ENCODE measurements at places on chromosomes 5 and 9.

DNA sequence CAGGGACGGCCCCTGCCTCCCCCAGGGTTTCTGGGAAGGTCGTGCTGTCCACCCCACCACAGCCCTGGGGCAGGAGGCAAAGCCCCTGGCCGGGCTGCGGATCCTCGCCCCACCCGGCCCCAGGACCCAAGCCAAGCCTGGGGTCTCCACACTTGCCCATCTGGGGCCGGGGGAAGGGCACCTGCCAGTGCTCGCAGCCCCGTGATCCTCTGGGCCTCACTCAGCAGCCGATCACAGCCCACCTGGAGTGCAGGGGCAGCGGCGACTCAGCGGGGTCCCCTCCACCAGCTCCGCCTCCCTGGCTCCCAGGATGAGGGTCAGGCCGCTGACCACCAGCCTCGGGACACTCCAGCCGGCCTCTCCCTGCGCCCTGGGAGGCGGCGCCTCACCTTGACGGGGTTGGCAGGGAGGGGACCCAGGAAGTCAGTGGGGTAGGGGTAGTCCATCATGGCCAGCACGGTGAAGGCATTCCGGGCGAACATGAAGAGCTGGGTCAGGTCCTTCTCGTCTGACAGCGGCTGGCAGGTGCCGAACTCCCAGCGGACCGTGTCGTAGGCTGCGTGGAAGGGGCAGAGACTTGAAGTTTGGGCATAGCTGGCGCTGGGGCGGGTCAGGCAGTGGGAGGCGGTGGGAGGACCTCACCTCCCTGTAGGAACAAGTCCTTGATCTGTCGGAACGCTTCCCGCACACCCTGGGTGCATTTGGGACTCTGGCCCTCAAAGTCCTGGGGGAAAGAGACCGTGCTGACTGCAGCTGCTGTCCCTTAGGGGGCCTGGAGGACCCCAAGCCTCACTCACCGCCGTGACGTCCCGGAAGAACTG lies 1.8 kb downstream of the DPP7 start:
- DNase-seq, result no peak

DNA sequence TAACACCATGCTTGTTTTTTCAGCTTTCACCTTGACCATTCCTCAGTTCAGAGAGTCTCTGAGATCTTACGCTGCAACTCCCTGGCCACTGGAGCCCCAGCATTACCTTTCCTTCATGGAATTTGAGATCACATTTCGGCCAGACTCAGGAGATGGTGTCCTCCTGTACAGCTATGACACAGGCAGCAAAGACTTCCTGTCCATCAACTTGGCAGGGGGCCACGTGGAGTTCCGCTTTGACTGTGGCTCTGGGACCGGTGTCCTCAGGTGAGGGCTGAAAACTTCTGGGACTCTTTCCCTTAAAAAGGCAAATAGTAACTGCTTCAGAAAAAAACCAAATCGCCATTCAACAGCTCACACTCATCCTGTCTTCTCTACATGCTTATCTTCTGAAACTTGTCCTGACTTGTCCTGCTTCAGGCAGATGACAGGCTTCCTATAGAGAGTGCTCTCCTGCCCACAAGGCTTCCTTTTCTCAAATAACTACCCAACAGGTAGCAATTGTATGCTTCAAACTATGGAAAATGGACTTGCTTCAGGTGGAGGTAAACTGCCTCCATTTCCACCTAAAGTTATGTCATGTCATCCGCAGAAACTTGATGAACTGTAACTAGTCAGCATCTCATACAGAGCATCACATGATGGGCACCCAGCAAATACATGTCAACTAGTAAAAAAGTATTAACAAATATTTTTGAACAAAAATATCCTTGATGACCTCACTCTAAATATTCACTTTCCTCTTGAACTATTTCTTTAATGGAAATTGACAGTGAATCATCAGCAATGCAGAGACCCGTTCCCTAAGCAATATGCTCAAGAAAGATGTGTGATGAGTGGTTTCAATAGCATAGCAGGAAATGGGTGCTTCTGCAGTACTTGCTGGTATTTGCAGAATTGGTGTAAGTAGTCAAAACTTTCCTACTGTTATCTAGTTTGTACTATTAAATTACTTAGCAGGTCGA lies 129.2 kb downstream of the LIFR start:
- DNase-seq, result no peak

DNA sequence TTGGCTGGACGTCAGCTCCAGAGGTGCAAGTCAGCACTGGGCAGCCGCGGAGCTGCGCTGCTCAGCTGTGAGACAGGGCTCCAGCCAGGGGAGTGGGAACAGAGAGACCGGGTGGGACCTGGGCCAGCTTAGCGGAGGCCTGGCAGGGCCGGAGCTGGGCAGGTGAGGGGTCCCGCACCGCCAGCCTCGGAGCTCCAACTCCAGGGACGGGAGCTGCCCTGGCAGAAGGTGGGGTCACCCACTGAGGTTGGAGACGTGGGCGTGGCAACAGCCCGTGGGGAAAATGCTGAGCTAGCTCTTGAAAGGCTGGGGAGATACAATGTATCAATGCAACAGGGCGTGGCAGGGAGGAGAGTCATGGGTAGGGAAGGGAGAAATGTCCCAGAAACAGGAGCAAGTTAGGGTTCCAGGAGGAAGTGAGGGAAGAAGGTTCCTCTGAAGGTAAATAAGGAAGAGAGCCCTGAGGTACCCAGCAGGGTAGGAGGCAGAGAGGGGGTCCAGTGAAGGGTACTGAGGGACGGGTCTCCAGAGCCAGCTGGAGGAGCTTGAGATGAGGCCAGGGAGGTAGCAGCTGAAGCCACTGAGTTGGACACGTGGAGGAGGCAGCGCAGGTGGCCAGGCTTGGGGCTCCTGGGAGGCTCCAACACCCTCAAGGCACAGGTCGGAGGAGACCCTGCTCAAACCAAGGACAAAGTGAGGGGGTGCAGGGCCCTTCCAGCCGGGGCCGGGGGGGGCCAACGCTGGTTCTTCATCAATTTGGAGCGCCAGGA lies 736 bp upstream of the NKD2 start:
- DNase-seq, result no peak

DNA sequence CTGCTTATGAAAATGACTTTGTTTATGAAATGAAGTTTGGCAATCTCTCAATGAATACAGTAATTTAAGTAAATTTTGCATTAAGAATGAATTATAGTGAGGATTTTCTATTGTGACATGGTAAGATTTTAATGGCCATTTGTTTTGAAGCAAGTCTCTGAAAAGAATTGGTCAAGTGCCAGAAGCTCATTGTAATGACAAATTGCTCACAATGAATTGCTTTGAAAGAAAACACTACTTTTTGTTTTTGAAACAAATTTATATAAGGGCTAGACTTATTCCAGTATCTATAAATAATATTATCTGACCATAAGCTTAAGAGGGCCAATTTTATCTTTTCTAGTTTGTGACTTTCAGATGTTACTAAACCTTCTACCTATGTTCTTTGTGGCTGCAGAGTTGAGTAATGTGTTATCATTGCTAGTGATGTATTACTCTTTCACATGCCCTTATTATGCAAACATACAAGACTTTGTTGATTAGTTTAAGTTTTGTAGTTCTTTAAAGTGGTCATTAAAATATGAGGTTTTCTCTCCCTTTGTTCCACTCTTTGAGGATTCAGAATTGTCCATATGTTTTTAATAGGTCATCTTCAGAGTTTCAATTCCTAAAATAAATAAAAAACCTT lies 93.0 kb upstream of the ZNF608 start:
- DNase-seq, result no peak

DNA sequence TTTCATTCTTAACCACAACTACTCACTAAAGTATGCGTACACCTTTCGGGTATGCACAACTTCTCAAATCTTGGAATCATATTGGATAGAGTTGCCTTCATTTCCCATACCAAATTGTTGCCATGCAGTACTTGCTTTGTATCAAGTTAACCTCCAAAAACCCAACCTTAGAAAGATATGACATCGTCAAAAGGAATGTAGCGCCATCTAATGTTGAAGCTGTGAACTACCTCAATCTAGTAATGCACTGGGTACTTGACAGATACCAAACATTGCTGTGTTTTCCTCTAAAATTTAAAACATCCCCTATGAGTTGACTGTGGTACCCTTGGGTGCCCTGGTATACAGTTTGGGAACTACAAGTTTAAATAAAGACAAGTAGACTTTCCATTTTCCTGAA lies 318.4 kb downstream of the ARL15 start:
- no peak for DNase-seq

GRCh38 chr5:151724360-151724759 lies 34.1 kb downstream of the ATOX1 start:
- DNase-seq, result no peak

DNA sequence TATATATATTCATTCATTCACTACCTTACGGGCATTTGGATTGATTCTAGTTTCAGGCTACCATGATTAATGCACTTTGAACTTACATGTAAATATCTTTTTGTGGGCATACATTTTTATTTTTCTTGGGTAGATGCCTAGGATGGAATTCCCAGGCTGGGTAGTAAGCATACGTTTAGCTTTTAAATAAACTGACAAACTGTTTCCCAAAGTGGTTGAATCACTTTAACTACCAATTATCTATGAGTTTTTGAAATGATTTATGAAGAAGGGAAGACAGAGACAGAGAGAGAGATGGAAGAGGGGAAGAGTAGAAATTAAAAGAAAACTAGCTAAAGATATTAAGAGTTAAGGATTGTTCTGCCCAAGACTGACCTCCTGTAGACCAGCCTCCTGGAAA lies 612.6 kb downstream of the PSAT1 start:
- DNase-seq, result no peak

GRCh38 chr9:93829271-93830011 lies 125.7 kb downstream of the BARX1 start:
- no peak for DNase-seq

- no peak for DNase-seq
Observed at GRCh38 chr5:106587-106986, 14.6 kb downstream of the PLEKHG4B start.

- DNase-seq, result no peak
Observed at GRCh38 chr5:125049721-125050702, 303.6 kb upstream of the ZNF608 start.

GRCh38 chr5:42434047-42434724 lies 10.9 kb downstream of the GHR start:
- DNase-seq, result no peak

DNA sequence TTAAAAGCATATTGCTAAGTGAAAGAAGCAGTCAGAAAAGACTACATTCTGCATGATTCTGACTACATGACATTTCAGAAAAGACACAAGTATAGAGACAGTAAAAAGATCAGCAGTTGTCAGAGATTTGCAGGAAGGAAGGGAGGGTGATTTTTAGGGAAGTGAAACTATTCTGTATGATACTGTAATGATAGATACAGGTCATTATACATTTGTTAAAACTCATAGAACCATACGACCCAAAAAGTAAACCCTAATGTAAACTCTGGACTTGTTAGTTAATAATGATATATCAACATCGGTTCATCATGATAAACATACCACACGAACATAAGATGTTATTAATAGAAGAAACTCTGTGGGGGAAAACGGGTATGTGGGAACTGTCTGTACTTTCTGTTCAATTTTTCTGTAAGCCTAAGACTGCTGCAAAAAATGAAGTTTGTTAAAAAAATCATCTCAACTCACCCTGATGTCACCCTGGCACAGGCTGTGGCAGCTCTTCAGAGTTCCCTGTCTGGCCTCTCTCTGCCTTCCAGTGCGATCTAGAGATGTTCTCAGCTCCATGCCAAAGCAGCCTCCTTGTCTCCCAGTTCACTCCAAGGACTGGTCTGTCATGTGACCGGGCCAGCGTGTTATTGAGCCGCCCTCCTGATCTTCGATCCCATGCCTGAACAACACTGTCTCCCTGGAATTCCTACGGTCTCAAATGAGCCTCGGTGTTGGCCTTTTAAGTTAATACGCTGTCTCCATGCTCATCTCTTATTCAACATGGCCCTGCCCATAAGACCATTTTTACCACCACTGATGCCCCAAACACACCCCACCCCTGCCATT lies 35.4 kb downstream of the PRLR start:
- DNase-seq, result no peak

DNA sequence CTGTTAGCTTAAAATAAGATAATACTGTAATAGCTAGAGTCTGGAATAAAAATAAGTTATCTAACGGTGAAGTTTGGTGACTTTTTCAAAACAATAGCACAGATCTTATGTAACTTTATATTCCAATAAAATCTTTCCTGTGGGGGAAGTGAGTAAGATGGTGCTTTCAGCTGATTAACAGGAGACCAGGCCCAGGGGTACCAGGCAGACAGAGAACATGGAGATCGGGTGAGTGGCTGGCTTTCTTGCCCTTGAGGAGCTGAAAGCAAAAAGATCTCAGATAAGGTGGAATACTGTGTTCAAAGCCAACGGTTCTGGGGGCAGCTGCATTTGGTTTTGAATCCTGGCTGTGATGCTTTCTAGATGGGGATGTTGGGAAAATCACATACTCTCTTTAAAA lies 61.3 kb downstream of the MAT2B start:
- DNase-seq, result no peak

DNA sequence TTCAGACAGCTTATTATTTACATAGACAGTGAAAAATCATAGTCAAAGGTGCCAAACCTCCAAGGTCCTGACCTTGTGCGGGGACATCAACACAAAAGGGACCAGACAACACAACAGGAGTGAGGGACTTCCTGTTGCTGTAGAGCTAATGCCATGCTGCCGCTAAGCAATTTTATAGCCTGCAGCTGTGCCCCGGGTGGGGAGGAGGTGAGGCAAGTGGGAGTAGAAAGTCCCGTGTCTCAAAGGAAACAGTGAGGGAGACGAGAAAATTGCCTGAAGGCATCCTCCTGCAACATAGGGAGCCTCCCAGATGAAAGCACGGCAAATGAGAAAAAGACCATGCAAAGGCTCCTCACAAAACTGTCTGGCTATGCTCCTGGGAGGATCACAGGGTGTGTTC lies 58.8 kb downstream of the CAAP1 start:
- DNase-seq, result no peak

DNA sequence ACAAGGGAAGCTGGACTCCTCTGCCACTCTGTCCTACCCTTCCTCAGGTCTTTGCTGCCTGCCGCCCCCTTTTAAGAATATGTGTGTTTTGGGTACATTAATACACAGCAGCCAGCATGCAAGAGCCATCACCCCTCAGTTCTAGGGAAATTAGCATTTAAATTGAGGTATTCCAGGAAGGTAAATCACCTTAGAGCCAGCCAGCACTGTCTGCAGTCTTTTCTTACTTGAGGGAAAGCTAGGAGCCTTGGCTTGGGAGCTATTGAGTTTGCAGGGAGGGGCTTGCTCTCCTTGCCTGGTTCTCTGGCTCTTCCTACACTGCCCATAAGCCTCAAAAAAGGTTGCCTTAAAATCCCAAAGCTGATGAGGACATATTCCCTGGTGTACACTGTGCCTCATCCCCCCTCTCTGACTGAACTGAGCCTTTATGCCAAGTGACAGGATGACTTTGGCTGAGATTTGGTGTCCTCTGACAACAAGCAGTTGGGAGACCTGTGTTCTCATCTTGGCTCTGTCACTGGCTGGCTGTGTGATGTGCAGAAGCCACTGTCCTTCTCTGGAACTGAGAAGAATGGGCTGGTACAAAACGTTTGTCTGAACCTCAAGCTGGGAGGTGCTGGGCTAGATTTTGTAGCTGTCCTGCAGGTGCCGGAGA lies 54.1 kb downstream of the TRIM32 start:
- DNase-seq, result no peak

GRCh38 chr5:123438244-123438643 lies 15.0 kb upstream of the CEP120 start:
- DNase-seq, result no peak

GRCh38 chr5:103598997-103599566 lies 36.5 kb upstream of the NUDT12 start:
- no peak for DNase-seq
